ENCODE measurements at places on chromosomes 2 and 18.

- DNase-seq, result no peak
Measured at GRCh38 chr18:33375829-33376228, 64.7 kb downstream of the CCDC178 start.

- DNase-seq, result no peak
Measured at GRCh38 chr2:66317268-66317890, 117.5 kb upstream of the MEIS1 start.

DNA sequence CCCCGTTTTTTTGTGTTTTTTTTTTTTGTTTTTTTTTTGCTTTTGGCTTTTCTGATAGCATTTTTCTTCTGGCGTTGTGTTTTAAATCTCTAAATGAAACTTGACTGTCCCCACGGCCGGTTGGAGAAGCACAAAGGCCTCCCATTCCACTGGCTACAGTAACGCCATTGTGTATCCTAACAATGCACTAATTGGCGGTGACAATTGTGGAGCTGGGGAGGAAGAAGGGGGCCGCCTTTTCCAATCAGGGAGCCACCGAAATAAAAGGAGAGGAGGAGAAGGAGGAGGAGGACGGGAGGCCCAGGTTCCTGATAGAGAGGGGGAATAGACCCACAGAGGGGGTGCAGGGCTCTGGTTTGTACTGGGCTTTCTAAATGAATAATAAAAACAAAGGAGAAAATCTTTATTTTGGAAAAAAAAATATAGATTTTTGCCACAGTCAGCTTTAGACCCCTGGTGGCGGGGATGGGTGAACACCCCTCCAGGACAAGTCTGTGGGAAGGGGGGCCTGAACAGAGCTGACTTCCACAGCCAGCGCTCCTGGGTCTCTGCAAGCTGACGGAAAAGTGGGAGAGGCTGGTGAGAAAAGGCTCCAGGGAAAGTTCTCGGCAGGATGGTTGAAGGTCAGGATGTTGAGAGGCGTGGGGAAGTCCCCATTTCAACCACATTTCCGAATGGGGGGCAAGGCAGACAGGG is 43.7 kb upstream of the FZD5 start:
- DNase-seq, result no peak

GRCh38 chr2:122754561-122754960 is 999.1 kb downstream of the TSN start:
- DNase-seq, result no peak

DNA sequence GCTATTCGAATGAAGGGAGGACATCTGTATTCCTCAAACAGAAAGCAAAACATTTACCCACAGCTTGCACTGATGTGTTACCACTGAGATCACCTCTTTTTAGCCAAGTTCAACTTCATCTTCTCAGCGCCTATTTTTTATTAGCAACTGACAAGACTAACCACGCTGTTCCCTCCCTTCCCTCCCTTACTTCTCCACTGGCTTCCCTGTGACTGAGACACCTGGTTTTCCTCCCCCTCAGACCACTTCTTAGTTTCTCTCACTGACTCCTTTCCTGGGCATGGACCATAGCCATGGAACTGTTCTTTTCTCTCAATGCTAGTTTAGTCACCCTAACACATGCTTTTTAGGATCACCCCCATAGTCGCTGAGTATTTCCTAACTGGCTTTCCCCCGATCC is 3.3 kb downstream of the L3MBTL4 start:
- DNase-seq, result no peak

GRCh38 chr2:231367178-231367577 is 28.3 kb upstream of the B3GNT7 start:
- no peak for DNase-seq

GRCh38 chr18:31591628-31592027 is at the start of gene TTR:
TSS of gene TTR (plus strand) at chr18:31591877. CDS start at chr18:31591903, 26 bp downstream.
- no peak for DNase-seq

GRCh38 chr2:191635333-191636234 is 42.4 kb upstream of the NABP1 start:
- DNase-seq, result no peak

DNA sequence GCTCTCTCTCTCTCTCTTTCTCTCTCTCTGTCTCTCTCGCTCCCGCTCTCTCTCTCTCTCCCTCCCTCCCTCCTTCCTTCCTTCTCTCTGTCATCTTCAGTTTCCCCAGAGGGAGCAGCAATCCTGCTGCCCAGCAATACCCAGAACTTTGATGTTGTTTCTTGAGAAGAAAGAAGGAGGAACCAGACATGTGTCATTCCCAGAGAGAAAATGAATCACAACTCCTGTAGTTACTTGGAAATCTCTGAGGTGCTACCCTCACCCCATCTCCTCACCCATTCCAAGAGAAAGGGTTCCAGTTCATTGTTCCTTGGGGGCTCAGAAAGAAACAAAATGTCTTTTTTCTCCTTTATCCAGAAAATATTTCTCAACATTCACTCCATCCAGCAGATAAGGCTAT is 449.1 kb downstream of the TNS1 start:
- no peak for DNase-seq

DNA sequence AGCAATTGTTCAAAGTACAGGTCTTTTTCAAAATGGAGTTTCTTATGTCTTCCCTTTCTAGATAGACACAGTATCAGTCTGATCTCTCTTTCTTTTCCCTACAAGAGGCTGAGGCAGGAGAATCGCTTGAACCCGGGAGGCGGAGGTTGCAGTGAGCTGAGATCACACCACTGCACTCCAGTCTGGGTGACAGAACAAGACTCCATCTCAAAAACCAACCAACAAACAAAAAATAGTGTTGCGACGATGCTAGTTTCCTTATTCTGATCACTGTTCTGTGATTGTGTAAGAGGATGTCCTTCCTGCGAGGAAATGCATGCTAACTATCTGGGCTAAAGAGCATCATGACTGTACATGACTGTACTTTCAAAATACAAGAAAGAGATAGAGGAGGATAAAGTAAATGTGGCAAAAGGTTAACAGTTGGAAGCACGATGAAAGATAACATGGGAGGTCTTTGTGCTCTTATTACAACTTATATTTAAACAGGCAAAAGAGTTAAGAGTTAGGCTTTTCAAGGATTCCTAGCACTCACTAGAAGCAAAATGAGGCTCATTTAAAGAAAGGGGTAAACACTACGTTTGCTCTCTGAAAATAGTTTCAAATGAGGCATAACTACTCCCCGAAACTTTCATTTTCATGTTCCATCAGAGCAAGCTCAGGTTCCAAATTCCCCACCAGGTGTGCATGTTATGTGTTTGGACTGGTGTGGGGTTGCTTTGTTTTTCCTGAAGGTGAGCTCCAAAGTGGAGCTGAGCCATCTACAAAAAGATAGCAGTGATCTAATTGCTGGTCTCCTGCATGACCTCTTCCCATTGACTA is 23.8 kb downstream of the SOWAHC start:
- no peak for DNase-seq
